Thoracic aorta (tissue), 2 donors: ENCODE measurements at places on chromosomes 7 and 10.

GRCh38 chr7:8985255-8985654, 551.8 kb downstream of the NXPH1 start:
- DNase-seq, result no peak

- no peak for DNase-seq
Observed at GRCh38 chr7:120992965-120993494, 4.5 kb downstream of the CPED1 start.

GRCh38 chr10:118101501-118101900, 54.8 kb upstream of the RAB11FIP2 start:
- no peak for DNase-seq

- DNase-seq, result no peak
Observed at GRCh38 chr10:112131346-112131745, 52.2 kb downstream of the GPAM start.

DNA sequence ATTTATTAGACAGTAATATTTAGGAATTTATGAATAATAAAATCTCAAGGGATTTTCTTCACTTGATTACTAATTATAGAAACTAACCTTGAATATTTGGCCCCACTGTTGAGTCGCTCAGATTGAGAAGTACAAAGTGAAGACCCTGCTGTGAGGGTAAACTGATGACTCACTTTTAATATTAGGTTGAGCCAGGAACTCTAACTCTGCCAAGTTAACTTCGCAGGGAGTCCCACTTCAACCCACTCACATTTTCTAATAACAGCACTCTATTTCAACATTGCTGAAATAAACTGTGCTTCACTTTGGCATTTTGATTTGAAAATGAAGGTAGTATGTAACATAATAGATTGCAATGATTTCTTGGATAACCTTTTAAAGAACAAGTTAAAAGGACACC, 200.7 kb downstream of the POLR1F start:
- DNase-seq, result no peak

GRCh38 chr10:104804880-104805279, 163.8 kb downstream of the SORCS3 start:
- DNase-seq, result no peak

DNA sequence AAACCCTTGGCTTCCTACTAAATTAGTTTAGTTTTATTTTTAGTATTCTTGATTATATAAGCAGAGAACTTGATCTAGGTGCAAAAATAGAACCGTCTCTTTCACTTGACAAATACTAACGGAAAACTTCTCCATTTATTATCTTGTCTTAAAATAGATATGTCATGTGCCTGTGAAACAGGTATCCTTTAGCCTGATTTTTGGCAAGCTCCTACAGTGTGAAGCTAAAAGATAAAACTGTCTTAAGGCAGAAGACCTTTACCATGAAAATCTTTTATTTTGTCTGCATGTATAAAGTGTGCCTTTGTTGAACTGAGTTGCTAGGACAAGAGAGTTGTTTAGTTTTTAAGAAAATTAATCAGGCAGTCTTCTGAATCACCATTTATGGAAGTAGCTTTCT, 90.6 kb downstream of the CYP51A1 start:
- no peak for DNase-seq

DNA sequence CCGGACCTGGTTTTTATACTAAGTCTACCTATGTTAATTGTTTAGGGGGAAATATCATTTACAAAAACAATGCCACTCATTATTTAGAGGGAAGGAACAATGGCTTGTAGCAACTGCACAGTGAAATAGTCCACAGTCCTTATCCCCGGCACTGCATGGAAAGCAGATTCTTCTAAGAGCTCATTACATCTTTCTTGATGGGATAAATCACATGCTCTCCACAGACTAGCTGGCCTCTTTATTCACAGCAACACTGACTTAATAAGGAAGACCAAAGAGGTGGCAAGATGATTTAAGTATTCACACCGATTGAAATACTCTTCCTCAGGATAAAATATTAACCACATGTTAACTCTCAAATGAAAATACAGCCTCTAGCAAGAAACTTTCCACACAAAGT, 349.4 kb downstream of the PARD3 start:
- no peak for DNase-seq

- peak; percentile 93 for DNase-seq
Observed at GRCh38 chr7:101121991-101122932, 4.6 kb upstream of the SERPINE1 start.

GRCh38 chr10:108709927-108710722, 1213.2 kb downstream of the XPNPEP1 start:
- no peak for DNase-seq

- no peak for DNase-seq
Observed at GRCh38 chr7:23811540-23811939, 101.5 kb downstream of the STK31 start.

DNA sequence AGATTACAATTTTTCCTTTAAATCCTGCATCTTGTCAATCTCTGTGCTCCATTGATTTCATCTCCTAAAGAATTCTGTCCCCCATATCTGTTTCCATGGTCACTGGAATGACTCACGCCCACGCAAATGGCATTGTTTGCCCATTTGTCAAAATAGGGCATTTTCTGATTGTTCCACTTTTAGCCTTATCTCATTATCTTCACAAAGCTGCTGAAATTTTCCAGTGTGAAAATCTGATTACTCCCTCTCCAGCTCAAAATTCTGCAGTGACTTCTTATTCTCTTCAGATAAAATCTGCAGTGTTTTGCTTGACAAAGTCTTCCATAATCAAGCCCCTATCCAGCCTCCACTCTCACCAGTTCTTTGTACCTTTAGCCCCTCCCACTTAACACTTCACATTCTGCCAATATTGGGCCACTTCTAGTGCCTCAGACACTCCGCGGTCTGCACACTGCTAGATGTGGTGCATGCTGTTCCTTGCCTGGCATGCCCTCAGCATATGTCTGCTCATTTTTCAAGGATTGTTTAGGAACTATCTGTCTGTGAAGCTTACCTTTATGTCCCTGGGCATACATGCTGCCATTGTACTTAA, 33.9 kb upstream of the CTTNBP2 start:
- DNase-seq, result no peak

DNA sequence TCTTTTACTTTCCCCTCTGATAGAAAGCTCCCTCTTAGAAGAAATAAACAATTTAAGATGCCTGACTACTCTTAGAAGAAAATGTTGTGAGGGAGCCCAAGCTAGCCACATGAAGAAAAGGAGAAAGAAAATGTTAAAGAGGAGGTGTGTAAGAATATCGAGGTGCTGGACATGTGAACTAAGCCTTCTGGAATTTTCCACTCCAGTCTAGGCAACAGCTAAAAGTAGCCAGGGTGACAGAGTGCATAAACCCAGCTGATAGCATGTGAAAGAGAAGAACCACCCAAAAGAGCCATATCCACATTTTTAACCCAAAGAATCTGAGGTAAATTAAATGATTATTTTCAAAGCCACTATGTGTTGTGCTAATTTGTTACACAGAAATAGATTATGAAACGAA, 1690.6 kb upstream of the LRRTM3 start:
- DNase-seq, result no peak

DNA sequence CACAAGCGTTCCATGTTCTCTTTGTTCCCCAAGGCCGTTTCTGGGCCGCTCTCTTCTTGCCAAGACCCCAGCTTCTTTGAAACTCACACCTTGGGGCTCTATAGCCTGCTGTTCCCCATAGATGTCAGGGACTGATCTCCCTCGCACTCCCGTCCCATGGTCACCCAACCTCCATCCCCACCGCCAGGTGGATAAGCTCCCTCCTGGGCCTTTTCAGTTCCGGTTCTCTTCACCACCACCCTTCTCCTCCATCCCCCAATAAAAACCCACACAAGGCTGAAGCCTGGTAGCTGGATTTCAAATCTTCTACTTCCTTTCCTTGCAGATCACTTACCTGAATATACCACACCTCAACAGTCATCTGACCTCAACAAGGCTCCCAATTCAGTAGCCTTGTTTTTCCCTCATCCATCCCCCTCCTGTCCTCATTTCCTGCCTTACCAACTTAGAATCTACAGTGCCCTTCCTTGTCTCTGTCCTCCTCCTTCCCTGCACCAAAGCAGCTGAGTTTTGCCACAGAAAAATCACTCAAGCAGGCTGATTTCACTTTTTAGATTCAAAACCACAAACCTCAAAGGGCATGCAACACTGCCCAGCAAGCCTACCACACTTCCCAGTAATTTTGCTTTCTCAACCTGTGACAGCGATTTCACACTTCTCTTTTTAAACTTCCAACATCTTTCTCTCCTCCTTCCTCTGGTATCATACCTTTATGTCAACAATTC, 7.7 kb downstream of the SLC37A3 start:
- DNase-seq, result no peak

DNA sequence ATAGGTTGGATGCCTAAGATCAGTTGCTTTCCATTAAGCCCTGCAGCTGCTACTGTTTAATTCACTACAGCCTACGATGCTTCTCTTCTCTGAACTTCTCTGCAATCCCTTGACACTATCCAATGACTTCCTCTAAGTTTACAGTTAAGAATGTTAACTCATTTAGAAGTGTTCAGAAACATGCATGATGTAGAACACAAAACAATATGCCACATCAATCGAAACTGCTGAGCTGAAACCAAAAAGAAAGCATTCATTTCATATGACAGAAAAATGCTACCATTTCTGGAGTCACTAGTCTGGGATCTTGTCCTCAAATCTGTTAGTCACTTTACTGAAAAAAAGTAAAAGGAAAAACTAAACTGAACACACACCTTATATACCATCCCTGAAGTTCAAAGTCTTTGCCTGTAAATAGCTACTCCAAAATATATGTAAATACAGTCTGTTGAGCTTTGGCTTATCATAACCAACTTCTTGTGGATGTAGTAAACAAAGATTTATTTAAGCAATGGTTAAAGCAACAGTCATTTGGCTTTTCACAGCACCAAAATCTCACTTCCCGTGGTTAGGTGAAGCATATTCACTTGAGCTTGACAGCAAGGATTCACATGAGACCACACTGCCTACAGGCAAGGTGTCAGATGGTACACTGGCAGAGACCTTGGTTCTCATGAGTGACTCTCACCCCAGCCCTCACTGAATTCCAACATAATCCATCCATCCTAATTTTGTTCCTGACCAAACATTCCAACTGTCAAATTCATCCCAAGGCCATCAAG, 187.0 kb downstream of the PPP1R17 start:
- no peak for DNase-seq

GRCh38 chr7:108430664-108431063, 25.6 kb downstream of the NRCAM start:
- no peak for DNase-seq

DNA sequence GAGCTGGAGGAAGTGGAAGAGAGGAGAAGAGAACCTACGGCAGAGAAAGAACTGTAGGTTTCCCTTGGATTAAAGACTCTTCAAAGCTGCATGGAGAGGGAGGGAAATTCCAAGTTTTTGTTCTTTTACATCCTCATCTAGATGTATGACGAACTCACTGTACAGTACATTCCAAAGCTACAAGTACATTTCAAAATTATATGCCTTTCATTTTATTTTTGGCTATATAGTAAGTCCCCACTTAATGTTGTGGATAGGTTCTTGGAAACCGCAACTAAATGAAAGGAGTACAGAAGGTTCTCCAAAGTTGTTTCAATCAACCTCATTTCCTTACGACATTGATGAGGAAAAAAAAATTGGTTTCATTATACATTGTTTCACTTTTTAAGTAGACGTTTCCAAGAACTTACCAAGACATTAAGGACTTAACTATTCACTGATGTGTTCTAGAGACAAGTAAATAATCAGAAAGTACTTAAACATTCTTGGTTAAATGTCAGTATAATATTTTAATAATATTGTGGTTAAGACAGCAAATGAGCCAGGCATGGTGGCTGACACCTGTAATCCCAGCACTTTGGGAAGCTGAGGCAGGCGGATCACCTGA, 16.1 kb upstream of the JMJD1C start:
- no peak for DNase-seq

GRCh38 chr7:17071866-17072265, 190.1 kb upstream of the AGR3 start:
- DNase-seq, result no peak

DNA sequence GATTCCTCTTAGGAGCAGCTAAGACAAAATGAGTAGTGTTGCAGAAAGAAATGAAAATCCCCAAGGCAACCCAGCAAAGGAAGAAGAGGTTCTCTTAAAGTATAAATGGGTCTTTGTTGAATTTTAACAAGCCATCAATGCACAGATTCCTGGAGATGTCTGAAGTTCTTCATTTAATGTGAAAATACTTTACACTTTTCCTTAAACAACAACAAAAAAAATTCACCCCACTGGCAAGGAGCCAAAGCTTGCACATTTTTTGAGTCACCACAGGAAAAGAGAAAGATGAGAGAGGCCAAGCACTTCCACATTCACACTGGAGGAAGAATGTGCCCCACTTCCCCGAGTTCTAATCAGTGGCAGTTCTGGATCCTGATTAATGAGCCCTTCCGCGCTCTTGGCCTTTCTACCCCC, 286.4 kb upstream of the MEOX2 start:
- no peak for DNase-seq

GRCh38 chr7:28658381-28658780, 246.1 kb downstream of the CREB5 start:
- DNase-seq, result no peak

GRCh38 chr10:59752278-59752940, 846 bp downstream of the MRLN start:
- DNase-seq, result no peak

DNA sequence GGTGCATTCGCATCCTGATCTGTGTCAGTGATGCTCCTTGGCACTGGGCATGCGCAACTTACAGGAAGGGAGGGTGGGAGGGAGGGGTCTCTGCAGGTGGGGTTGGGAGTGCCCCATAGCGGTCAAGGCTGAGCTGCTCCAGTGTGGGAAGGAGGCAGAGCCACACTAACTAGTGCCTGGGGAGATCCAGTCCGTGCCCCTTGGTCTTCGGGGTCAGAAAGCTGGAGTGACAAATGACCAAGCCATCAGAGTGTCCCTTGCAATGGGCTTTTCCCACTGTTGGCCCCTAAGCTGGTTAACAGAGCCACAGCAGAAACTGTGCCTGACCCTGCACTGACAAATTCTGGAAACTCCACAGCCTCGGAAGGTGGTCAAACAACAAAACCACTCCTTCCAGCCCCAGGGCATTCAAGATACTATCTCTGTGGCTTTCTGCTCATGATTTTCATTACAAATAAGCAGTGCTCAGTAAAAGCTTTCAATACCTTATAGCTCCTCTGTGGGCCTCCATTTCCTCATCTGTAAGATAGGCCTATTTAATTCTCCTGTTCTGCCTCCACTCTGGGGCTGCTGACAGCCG, 138.1 kb upstream of the UNC5B start:
- no peak for DNase-seq

DNA sequence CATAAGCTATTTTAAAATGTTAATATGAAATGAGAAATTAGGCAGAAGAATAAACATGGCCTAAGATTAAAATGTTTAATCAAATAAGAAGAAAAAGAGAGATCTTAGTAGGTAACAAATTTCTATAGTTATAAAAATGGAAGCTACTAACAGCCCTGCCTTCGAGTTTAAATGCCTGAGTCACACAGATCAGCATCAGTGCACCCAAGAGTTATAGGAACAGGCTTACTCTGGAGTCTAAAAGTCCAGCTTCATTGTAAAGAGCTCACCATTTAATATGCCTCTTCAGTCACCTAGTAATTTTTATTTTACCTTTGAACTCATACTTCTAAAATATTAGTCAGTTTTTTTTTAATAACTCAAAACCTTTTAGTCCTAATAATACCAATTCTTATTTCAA, 52.6 kb downstream of the BRI3 start:
- DNase-seq, result no peak

GRCh38 chr7:134504660-134505164, 22.7 kb upstream of the AKR1B10 start:
- DNase-seq, result no peak
